T-helper 1 cell (primary cell): ENCODE measurements at places on chromosomes 1 and 21.

DNA sequence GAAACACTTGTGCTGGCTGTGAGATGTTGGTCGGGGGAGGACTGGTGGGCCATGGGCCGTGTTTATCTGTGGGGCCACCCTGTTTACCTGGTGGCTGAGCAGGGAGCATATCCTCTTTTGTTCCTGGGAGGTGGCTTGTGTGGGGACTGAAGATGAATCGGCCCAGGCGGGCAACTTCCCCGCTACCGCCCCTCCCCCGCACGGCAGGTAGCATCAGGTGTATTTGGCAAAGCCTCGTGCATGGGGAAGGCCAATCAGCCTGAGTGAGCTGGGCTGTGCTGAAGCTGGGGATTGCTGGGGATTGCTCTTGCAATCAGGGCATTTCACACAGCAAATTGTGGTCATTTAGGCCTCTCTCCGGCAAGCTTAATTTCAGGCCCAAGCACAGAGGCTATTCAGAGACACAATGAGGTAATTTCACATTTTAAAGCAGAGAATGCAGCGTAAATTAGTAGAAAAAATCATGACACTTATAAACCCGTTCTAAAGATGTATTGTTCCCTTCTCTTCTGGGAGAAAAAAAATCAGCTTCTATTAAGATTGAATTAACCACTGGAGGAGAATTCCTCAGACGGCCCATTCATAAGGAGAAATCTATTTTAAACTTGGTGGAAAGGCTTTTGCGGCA, 197.7 kb upstream of the POU3F1 start:
- DNase-seq, result no peak

DNA sequence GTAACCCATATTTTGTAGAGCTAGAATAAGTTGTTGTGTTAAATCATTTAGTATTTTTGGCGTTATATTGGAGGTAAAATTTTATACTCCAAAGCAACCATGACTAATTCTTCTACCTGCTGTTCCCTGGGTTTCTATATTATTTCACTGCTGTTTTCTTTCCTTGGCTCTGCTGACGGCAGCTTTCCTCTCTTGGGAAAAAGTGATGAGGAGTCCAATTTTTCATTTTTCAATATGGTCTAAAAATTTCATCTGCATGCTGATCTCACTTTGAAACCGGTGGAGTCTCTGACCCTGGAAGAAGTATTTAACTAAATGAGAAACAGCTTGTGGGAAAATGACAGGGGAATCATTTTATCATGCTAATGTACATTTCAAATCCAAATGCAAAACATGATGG, 110.2 kb downstream of the IFI44 start:
- no peak for DNase-seq

GRCh38 chr1:154697710-154698109, 89.7 kb upstream of the ADAR start:
- no peak for DNase-seq

DNA sequence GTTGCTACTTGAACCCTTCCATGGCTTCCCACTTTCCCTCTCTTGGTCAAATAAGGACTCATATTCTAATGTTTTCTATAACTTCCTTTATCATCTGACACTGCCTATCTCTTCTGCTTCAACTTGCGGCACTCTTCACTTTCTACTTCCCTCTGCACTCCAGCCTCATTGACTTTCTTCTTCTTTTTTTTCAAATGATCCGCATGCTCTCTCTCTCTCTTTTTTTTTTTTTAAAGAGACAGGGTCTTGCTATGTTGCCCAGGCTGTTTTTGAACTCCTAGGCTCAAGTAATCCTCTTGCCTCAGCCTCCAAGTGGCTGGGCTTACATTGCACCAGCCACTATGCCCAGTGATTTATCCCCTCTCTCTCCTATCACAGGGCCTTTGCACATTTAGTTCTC, 7.3 kb upstream of the IL10 start:
- no peak for DNase-seq

GRCh38 chr1:99704356-99704816, 58.5 kb downstream of the PALMD start:
- no peak for DNase-seq

DNA sequence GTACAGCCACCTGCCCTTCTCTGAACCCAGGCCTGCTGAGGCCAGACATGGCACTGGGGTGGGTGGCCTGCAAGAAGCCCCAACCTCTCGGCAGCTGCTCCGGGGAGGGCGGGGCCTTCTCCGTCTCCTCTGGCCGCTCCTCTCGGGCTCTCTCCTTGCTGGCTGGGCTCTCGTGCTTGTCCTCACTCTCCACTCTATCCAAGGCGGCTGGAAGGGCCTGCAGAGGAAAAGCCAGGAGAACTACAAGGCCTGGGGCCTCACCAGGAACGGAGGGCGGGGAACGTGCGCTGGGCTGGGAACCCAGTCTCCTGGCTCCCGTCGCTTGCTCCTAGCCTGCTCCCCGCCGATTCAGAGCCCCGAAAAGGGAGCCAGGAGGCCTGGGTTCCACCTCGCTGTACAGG, 59.1 kb downstream of the CHD5 start:
- DNase-seq, result no peak

DNA sequence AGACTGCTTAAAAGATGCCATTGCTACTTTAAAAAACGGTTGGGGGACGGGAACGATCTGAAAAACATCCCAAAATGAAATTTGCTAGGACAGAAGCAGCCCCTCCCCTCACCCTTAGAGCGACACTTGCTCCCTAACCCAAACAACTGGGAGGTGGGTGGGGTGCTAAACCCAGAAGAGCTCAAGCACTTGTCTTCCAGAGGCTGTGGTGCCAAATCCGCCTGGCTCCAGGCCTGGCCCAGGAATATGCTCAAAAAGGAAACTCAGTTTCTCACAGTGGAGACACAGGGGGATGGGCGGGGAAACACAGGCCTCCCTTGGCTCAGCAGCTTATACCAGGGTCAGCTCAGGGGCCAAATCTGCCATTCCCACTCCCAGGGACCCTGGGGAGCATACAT, 644 bp upstream of the PBXIP1 start:
- DNase-seq, result no peak

DNA sequence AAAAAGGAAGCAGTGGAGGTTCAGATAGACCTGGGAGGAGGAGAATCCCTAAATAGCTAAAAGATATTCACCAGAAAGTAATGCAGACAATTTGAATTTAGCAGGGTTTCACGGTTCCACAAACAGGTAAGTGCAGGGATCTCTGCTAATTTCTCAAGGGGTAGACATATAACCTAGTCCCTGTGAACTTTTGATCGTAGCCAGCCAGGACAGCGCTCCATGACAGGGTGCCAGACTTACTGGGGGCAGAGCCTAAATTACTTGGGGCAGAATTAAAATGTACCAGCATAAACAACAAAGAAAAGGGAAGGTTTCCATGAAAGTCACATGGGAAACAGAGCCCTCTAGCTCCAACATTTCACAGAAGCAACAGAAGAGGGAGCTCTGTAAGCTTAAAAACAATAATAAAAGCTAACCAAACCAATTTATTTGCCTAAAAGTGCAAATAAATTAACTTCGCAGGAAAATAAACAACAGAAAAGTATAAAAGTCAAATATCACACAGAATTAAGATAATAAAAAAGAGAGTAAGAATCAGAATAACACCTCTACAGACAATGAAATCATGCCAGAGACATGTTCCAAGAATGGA, 198.3 kb downstream of the DUSP10 start:
- DNase-seq, result no peak

DNA sequence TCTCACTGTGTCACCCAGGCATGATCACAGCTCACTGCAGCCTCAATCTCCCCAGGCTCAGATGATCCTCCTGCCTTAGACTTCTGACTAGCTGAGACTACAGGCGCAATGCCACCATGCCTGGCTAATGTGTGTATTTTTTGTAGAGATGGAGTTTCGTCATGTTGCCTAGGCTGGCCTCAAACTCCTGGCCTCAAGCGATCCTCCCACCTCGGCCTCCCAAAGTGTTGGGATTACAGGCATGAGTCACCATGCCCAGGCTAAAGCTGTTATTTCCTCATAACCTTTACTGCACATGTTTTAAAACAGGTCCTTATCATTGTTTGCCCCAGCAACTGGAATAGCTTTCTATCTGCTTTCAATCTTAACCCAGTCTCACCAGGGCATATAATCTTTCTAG, 2.9 kb downstream of the SARS1 start:
- DNase-seq, result no peak

DNA sequence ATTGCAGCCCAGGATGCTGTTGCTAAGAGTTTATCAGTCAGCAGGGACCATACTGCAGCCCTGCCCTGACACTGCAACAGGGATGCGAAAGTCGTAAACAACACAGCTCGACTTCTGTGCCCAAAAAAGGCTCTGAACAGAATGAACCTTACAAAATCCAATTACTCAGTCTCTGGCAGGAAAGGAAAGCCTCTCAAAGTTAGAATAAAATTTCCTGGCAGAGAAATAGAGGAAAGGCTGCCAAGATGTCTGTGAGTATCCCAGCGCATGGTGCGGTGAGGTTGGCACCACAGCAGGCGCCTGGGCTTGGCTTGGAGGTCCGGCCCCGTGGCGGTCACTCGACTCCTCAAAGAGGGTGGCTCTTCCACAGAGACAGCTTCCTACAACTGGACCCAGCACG, 185.8 kb downstream of the PCP4 start:
- DNase-seq, result no peak

DNA sequence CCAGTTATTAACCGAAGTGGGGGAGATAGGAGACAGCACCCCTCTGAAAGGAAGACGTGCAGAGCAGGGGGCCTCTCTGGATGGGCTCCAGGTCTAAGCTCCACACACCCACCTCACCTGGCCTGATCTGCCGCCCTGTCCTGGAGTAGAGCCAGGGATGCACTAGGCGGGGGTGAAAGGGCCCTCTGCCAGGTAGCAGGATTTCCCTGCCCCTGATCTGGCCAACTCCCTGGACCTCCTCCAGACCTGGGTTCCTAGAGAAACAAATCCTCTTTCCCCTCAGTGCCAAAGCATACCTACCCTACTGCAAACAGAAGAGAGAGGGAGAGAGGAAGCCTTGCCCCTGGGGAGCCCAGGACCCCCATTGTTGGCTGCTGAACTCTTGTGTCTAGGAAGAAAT, 2.0 kb downstream of the CRABP2 start:
- no peak for DNase-seq

DNA sequence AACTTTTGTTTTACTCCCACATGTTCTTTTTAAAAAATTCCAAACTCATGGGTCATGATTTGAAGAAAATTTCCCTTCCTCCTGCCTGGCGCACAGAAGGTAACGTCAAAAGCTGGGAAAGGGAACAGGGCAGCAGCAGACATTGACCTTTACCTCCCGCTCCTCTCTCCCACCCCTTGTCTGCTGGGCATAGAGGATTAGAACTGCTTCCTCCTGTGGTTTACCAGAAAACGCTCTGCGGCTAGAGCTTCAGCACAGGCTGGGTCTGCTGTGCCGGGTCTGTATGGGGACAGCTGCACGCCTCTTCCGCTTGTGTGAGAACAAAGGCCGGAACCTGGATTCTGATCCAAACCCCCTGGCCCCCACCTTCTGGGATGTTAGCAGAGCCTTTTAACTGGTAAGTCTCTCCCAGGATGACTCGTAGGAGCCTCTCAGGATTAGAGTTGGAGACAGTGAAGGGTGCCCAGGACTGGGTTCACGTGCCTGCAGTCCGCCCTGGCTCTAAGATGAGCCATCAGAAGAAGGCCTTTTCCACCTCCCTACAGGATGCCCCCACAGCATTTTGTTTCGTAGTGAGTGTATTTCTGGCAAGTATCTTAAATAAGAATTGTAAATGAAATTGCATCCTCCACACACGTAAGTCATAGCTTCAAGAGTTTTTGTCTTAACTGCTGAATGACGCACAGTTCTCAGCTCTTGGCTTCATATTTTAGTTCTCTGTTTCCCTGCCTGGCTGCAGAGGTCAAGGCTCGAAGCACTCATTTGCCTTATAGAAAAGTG, 5.2 kb downstream of the H6PD start:
- no peak for DNase-seq

DNA sequence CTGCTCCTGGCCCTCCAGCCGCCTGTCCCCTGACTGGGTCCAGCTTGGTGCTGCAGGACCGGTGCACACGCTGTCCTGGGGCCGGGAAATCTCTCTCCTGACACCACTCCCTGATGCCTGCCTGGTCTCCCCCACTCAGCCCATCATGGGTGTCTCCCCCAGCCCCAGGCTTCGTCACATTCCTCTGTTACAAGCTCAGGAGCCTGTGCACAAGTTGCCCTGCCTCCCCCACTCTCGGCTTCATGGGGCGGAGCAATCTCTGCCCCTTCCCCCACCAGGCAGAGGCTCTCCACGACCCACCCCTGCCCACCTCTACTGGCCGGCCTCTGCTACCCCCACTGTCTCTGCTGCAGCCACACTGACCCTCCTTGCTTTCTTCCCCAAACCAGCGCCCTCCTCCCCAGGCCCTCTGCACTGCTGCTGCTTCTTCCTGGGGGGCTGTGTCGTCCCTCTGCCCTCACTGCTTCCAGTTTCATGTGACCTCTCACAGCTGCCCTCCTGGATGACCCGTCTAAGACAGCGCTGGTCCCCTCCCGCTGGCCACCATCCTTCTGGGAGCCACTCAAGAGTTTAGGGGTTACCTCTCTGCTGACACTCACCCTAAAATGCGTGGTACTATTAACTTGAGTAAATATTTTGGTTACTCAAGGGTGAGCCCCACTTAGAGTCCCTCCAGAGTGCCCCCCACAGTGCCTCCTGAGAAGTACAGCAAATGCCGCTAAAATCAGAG, 5.7 kb upstream of the RIPK4 start:
- no peak for DNase-seq

GRCh38 chr1:164731161-164731876, 172.3 kb downstream of the PBX1 start:
- DNase-seq, result no peak

- no peak for DNase-seq
Observed at GRCh38 chr1:246367041-246367440, 140.0 kb downstream of the SMYD3 start.

DNA sequence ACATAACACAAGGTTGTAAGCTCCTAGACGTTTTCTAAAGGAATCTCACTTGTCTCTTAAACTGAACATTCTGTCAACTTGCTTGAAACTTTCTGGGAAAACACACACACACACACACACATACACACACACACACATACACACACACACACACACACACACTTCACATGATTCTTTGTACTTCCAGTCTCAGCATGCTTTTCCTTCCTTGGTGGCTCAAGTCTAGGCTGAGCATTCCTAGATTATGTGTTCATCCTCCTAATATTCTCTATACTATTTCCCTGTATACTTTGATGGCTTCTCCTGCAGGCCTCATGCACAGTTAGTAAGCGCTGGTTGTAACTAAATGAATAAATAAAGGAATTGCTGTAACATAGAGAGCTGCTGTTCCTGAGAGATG, 372.1 kb downstream of the PTPRC start:
- DNase-seq, result no peak

DNA sequence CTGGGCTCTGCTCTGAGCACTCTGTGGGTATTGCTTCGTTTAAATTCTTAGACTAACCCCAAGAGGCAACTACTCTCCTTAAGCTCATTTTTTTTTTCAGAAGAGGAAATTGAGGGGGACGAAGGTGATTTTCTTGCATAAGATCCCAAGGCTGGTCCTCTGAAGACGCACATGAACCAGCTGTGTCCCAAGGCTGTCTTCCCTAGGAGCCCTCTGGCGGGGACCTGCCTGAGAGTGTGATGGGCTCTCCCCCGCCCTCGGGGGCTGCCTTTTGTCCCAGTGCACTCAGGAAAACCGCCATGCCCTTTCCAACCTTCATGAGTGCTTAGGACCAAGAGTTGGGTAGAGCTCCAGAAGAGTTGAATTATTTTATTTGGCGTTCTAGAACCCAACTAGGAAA, 21.7 kb downstream of the UMODL1 start:
- DNase-seq, result no peak
